ENCODE measurements at places on chromosomes 5 and 9.

DNA sequence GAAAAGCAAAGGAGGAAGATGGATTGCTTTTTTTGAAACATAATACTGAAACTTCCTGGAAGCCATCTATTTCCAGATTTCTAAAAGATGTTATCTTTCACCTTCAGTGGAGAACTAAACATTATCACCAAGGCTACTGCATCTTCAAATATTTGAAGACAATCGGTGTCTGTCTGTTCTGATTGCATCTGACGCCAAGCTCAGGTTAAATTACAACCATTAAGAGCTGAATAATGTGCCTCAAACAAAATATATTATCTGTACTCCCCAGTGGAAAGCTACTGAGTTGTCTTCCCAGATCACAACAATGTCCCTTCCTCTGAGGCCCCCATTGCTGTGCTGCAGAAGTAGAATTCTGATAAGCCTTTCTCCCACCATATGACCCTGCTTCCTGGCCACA is 342.3 kb downstream of the PLK2 start:
- DNase-seq, result no peak

DNA sequence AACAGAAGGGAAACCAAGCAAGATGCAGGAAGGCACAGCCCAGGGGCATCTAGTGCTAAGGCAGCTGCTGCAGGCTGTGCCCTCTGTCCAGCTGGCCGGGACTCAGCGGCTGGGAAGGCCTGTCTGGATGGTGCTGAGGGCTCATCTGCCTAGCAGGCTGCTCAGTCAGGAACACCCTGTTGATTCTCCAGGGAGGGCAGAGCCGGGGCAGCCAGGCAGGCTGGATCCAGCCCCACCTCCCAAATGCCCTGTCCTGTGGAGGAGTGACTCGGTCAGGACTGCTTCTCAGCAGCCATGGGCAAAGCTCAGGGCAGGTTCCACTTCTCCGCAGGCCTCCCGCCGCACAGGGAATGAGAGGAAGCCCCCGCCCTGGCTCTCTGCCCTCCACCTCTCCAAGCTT is 7.8 kb upstream of the LCN9 start:
- no peak for DNase-seq

GRCh38 chr5:110726249-110727024 is at the start of gene TMEM232:
TSS of gene TMEM232 (minus strand) at chr5:110726671. CDS start at chr5:110667352, 59,319 bp downstream.
- peak; percentile 75 for DNase-seq

- no peak for DNase-seq
Observed at GRCh38 chr5:116421080-116421629, 153.5 kb downstream of the SEMA6A start.

- DNase-seq, result no peak
Observed at GRCh38 chr5:141805874-141806595, 72.2 kb downstream of the PCDH1 start.

DNA sequence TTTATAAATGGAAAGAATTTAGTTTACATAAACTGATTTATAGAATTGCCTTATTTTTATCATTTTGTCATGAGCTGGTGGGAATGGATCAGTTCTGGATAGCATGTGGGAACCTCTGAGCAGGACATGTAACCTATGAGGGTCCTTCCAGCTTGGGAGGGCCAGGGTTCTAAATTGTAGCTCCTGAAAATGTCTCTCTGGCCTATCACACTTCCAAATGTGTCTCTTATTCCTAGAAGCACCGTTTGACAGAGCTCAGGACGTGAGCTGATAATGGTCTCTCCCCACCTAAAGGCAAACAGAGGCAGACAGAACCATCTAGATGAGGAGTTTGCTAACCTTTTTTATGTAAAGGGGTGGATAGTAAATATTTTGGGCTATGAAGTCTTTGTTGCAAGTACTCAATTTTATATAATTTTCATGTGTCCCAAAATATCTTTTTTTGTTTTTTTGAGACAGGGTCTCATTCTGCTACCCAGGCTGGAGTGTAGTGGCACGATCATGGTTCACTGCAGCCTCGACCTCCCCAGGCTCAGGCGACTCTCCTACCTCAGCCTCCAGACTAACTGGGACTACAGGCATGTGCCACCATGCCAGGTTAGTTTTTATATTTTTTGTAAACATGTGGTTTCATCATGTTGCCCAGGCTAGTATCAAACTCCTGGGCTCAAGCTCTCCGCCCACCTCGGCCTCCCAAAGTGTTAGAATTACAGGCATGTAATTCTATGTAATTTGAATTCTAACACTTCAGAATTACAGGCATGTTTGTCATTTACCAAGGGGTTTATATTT is 4.0 kb downstream of the TRAF1 start:
- no peak for DNase-seq

- DNase-seq, result no peak
Observed at GRCh38 chr9:2718698-2719033, 1.4 kb downstream of the KCNV2 start.

- peak; percentile 66 for DNase-seq
Observed at GRCh38 chr5:112533362-112533761, 114.3 kb upstream of the EPB41L4A start.

- DNase-seq, result no peak
Observed at GRCh38 chr5:130747556-130747955, 417.5 kb downstream of the HINT1 start.

GRCh38 chr5:32083981-32084430 is 90.1 kb downstream of the GOLPH3 start:
- DNase-seq, result no peak

DNA sequence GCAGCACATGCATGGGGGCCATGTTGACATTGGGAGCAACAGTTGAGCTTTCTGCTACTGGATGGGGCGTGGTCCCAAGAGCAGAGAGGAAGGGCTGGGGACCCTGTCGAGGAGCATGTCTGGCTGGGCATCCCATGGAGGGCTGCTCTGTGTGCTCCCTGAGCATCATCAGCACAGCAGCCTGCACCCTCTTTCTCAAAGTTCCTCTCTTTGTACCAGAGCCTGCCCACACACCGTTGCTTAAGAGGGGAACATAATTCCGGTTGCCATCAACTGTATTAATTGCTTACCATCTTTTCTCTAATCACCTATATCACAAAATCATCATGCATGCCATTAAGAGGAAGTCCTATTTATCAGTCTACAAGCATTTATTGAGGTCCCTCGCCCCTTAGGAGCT is 55.2 kb upstream of the DIRAS2 start:
- DNase-seq, result no peak

- DNase-seq, result no peak
Observed at GRCh38 chr5:127813633-127814587, 110.7 kb downstream of the CCDC192 start.

DNA sequence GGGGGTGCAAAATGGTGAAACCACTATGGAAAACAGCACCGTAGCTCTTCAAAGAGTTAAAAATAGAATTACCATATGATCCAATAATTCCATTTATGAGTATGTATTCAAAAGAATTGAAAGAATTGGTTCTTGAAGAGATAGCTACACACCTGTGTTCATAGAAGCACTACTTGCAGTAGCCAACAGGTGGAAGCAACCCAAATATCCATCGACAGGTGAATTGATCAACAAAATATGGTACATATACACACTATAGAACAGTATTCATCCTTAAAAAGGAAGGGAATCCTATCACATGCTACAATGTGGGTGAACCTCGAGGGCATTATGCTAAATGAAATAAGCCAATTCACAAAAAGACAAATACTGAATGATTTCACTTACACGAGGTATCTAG is 85.7 kb upstream of the VCAN start:
- DNase-seq, result no peak

DNA sequence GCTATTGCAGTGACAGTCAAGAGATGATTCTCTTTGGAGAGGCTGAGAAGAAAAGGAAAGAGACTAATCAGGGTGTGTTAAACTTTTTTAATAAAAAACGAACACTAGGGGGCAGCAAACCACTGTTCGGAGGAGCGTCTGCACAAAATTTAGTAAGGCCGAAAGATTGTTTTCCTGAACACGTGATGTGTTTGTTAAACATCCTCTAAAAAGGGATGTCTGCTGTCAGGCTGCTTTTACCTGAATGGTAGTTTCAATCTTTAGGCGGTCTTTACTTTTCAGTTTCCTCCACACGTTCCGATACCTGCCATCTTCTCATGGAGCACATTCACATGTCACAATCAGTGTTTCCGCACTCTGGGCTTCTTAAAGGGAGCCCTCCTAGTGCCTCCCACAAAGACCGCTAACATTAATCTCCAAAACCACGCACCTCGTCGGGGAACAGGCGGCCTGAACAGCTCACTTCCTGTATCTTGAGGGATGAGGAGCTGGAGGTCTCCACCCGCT is 125.2 kb downstream of the GPBP1 start:
- peak; percentile 70 for DNase-seq

DNA sequence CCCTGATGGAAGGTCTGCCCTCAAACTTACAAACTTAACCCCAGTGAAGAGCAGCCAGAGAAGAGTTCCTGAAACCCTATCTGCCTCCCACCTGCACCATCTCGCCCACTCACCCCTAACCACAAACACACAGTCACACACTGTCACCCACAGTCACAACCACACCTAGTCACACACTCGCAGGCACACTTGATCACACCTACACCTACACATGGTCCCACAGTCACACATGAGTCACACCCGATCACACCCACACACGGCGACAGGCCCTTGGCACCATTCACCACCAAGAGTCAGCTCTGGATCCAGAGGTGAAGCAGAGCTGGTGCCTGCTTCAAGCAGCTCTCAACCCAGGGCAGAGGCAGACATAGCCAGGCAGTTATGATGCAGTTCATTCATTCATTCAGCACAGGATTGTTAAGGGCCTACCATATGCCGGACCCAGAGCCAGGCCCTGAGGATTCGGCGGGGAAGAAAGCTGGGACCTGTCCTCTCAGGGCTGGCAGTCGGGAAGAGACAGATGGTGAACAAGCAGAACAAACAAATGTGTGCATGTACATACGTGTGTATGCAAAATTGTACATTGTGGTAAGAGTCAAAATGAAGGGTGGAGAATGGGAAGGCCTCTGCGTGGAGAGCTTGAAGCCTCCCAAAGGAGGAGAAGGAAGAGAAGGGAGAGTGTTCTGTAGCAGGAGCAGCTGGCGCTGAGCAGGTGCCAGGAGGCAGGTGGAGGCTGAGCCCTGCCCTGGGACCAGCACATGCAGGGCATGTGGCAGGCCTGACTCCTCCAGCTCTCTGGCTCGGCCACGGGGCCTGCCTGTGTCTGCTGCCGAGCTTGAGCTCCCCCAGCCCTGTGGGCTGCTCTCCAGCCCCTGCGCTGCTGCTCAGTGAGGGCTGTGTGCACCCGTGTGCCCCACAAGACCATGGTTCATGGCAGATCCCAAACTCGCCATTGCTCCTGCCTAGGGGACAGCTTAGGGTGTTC is 6.4 kb downstream of the TSPAN17 start:
- peak; percentile 45 for DNase-seq

DNA sequence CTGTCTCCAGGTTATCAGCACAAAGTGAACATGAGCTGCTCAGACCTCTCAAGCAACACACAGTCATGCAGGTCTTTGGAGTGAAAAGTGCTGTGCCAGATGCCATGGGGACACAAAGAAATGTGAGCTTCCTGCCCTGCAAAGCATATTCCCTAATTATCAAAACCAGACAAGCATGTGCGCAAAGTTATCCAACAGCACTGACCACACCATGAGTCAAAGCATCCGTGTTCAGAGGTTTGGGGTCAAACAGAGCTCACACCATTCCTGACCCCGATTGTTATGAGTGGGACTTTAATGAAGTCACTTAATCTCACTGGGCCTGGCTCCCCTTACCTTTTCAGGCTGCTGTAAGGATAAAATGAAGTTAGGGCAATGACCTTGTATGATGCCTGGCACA is 138.5 kb downstream of the SLIT3 start:
- DNase-seq, result no peak

GRCh38 chr5:169097374-169098326 is 203.3 kb downstream of the SLIT3 start:
- no peak for DNase-seq

DNA sequence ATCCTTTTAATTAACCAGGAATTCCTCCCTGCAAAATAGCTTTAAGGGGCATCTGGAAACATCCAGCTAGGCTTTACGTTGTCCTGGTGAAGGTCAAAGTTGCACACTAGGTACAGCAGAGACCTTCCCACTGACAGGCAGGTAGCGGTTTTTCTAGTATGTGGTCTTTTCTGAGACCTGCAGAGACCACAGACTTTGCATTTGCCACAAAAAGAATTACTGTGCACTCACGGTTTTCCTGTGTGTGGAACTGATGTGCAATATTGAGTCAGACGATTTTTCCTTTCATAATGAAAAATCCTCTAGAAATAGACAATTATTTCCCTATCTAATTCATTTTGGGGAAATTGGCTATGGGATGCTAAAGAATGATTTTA is 417.0 kb upstream of the ADAMTSL1 start:
- DNase-seq, result no peak

GRCh38 chr5:142878638-142879037 is 108.5 kb downstream of the ARHGAP26 start:
- no peak for DNase-seq

- DNase-seq, result no peak
Observed at GRCh38 chr5:82111191-82111590, 139.4 kb downstream of the ATG10 start.

DNA sequence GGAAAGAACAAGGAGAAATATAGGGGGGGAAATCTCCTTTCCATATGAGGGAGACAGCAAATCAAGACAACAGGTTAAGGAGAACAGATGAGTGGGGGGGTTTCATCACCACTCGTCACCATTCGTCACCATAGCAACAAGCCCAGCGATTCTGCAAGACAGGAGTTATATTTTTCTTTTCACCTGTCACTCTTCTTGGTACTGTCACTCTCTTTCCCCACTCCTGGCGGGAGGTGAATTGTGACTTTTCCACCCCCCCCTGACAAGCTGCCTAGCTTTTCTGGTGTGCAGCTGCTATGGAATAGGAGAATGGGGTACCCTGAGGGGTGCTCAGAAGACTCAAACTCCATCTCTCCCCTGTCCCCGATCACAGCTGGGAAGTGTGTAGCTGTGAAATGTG is 239.9 kb downstream of the FAM114A2 start:
- no peak for DNase-seq

DNA sequence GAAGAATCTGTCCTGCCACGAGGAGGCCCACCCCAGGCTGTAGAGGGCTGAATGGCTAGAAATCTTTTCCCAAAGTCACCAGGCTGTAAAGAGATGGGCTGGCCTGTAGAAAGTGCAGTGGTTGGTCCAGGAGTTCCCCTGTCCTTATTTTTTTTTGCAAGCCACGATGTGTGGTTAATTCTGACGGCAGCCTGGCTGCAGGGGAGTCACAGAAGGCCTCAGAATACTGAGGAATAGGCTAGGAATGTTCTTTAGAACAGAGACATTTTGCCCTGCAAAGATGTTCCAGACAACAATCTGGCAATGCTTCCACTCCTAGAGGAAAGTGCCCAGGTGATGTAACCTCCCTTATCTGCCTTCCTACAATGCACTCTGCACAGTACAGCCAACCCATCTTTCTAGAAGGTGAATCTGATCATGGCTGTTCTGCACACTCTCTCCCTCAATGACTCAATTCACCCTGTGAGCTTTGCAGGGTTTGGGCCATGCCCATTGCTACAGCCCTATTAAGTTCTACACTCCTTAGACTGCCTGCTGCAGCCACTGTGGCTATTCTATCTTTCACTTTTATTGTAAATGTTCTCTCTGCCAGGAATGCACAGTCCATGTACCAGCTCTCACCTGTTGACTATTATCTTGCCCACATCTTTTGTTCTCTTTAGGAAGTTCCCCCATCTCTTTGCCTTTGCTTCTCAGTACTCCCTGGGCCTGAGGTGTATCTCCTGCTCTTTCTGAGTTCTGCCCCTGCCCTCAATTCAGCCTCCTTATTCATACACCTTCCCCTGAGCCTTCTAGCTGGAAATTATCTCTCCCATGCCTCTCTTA is 377.8 kb upstream of the CLINT1 start:
- no peak for DNase-seq

GRCh38 chr5:135348918-135349317 is 50.1 kb downstream of the MACROH2A1 start:
- no peak for DNase-seq

- peak; percentile 17 for DNase-seq
Observed at GRCh38 chr9:91164724-91165520, 196.8 kb downstream of the AUH start.
